Mesenteric fat pad (tissue), 1 donor: ENCODE measurements at places on chromosomes 11 and 22. TPM values are rescaled to one million over a fixed set of nuclear protein-coding genes. Genes with fewer than 3 reads are reported as not detected.

DNA sequence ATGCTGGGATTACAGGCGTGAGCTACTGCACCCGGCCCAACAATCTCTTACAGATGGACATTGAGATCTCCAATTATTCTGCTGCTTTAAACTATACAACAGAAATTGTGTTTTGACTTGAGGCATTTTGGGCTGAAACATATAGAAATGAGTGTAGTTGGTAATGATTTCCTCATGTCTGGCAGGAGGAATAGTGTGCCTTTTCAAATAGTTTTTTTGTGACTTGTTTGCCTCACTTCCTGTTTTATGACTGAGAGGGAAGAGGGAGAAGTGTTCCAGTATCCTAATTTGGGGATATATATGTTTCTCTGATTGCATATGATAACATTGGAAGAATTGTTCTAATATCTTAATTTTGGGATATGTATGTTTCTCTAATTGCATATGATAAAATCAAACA, 40.2 kb downstream of the EP300 start:
- DNase-seq, result no peak

- no peak for DNase-seq
Measured at GRCh38 chr11:122754553-122755322, 83.6 kb upstream of the CRTAM start.

- no peak for DNase-seq
Measured at GRCh38 chr11:112023104-112023503, 2.1 kb upstream of the DLAT start.

The ABCG4 gene
- total RNA-seq, result not detected

The MS4A6A gene
- total RNA-seq, result 196 TPM

The RIBC2 gene
- not detected for total RNA-seq
